ENCODE measurements at places on chromosomes 16 and 17.
A peak's percentile ranks its signal among the peaks of the same experiment; 100 is the strongest.

GRCh38 chr17:21034340-21035235 is 8.2 kb downstream of the USP22 start:
- DNase-seq, result peak; percentile 23

GRCh38 chr17:74211912-74212208 is 1.5 kb upstream of the TTYH2 start:
- DNase-seq, result no peak

GRCh38 chr17:67241719-67242341 is 3.2 kb downstream of the HELZ start:
- no peak for DNase-seq

DNA sequence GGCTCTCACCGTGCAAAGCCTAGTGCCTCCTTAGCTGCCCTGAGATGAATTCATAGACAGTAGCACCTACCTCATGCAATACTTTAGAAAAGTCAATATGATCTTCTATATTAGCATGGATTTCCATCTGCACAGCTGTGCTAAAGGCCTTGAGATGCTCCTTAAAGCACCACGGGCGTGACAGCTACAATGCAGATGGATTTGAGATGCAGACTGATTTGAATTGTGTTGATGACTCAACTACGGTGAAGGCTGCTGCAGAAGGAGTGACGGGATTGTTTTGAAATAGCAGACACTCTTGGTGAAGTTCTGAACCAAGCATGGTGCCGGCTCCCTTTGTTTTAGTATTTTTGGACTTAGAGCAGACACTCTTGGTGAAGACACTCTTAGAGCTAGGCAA is 88.2 kb downstream of the SPECC1 start:
- no peak for DNase-seq

DNA sequence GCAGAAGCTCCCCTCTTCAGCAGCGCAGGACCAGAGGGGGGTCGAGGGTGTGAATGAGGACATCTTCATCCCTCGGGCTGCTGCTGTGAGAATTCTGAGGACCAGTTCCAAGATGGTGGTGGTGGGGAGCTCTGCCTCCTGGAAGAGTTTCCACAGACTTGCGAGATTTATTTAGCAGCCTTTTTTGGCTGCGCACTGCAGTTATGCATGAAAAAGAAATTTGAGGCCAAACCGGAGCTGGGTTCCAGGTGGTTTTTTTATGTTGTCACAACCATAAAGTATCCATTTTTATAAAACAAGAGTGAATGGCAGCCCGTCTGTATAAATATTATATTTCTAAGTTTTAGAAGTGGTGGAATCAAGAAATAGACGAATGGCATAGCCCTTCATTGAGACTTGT is 76.9 kb upstream of the CLEC18A start:
- no peak for DNase-seq

- DNase-seq, result peak; percentile 49
Measured at GRCh38 chr17:82218349-82219075, 5.9 kb upstream of the CCDC57 start.

GRCh38 chr17:81866440-81867169 is 4.5 kb downstream of the ARHGDIA start:
- peak; percentile 48 for DNase-seq

DNA sequence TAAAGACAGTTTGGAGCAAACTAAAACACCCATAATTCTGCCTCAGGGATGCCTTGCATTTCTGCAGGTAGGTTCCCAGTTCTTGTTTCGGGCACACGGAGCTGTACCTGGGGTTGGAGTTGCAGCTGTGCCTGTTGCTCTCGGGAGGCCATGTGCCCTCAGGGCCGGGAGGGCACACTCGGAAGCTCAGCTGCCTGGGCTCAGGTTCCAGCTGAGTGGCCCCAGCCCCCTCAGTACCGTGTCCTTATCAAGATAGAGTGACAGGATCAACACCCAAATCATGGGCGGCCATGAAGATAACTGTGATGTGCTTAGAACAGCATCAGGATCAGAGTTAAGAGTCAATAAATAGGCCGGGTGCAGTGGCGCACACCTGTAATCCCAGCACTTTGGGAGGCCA is 107.9 kb downstream of the SNX29 start:
- no peak for DNase-seq

DNA sequence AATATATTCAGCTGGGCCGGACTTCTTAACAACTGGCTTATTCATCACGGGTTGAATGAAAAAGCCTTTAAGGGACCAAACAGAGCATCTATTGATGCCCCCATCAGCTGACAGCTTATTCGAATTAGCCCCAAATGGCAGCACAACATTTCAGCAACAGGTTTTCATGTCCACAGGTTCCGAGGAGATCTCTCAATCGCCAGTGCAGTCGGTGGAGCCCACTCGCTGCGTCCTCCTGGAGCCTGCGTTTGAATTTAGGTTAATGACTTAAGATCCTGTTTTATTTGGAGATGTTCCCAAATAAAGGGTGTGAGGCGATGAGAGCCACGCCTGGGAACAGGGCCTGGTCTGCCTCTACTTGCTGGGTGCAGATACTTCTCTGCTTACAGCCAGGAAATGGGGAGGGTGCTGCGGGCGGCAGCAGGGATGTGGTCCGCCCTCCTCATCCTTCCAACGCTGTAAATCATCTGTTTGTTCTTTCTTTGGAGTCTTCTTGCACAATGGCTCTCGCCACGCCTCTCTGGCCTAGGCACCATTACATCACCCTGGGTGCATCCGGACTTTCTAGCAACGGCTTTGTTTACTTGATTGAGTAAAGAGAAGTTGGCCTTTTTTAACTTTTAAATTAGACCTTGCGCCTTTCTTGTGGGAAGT is 22.6 kb downstream of the NDE1 start:
- no peak for DNase-seq

DNA sequence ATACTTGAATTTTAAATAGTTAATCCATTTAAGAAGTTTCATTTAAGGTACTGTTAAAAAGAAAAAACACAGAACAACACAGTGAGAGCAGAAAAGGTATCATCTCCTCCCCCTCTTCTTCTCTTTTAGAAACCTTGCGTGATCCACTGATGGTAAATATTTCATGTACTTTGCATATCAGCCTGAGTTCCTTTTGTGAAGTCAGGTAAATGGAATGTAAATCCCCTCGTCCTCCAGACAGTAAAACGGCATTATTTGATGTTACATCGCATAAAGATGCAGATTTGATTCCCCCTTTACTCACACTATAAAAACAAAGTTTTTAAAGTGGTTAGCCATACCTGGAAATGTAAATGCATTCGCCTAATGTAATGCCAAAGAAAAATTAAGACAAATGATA is 234.4 kb downstream of the WWOX start:
- DNase-seq, result no peak

GRCh38 chr16:10180771-10181163 is 1.5 kb downstream of the GRIN2A start:
- peak; percentile 90 for DNase-seq

DNA sequence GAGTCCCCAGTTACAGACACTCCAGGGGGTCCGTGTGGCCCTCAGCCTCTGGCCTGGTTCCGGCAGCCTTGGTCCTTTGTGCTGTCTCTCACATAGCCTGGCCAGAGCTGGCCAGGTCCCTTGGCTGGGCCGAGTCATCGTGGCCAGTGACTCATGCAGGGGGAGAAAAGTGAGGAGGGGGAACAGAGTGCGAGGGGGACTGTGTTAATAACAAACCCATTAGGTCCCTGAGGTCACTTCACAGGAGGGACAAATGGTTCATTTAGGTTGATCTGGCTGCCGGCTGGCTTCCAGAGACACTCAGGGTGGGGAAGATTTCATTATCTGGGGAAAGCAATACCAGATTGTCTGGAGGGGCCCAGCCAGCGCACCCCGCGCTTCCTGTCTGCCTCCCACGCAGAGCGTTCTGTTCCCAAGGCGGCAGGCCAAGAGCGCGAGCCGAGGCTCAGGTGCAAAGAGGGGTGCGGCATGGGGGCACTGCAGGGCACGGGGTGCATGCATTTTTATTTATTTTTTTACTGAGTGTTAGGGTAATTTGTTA is 223.1 kb downstream of the SEC14L1 start:
- DNase-seq, result peak; percentile 30

GRCh38 chr16:25007284-25007984 is 7.7 kb downstream of the ARHGAP17 start:
- no peak for DNase-seq

DNA sequence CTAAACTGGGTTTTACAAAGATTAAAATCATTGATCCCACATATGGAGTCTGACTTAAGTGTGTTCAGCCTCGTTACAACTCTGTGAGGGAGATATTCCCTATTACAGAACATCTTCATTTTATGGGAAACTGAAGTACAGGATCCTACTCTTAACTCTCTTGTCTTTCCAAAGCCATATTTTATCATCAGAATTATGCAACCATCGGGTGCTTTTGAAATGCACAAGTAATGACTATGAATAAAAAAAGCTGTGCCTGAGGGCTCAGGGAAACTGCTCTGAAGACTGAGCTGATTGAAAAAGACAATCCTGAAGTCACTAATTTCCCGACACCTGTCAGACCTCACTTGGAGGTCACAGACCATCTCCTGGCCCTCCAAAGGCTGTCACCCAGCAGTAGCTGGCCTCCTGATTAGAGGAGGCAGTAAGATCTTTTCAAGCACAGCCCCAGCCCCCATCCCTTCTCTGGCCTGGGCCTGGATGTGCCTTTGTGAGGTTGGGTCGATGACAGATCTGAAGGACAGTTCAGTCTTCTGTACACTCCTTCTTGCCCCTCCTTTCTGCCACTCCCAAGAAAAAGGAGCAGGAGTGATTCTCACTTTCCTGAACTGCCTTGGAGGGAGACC is 5.6 kb downstream of the AKAP1 start:
- no peak for DNase-seq

- peak; percentile 90 for DNase-seq
Measured at GRCh38 chr17:1043601-1044251, 46.8 kb downstream of the TIMM22 start.

- DNase-seq, result no peak
Measured at GRCh38 chr16:283033-283805, at the start of gene PDIA2. Gene PDIA2 (plus strand): TSS chr16:283164. CDS start chr16:283170, 6 bp downstream.

GRCh38 chr16:8887431-8887765 is 5.2 kb downstream of the LITAFD start:
- no peak for DNase-seq

DNA sequence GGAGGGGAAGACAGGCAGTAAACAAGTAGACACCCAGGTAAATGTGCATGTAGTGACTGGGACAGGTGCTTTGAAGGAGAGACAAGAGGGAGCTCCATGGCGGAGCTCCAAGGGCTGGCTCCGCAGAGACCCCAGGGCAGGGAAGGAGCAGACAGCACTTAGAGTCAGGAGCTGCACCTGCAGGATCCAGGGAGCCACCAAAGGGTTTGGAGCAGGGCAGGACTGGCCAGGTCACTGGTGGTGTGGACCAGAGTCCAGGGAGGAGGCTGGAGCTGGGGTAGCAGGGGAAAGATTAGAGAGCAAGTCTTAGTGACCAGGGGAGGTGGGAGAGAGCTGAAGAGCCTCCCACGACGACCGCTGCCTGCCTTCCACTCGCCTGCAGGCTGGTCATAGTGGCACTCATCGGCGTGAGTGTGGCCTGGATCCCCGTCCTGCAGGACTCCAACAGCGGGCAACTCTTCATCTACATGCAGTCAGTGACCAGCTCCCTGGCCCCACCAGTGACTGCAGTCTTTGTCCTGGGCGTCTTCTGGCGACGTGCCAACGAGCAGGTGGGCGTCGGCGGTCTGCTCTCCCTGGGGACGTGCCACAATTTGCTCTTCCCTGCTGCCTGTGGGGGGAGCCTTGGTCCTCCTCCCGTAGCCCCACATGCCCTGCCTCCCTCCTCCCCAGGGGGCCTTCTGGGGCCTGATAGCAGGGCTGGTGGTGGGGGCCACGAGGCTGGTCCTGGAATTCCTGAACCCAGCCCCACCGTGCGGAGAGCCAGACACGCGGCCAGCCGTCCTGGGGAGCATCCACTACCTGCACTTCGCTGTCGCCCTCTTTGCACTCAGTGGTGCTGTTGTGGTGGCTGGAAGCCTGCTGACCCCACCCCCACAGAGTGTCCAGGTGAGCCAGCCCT is 14.7 kb upstream of the FAM83G start:
- DNase-seq, result no peak

- no peak for DNase-seq
Measured at GRCh38 chr17:63984651-63985386, 12.1 kb upstream of the SCN4A start.

GRCh38 chr17:58691701-58692238 is at the start of gene TEX14:
Gene TEX14 (minus strand): TSS chr17:58692045. CDS start chr17:58652001, 40,044 bp downstream.
- peak; percentile 47 for DNase-seq

DNA sequence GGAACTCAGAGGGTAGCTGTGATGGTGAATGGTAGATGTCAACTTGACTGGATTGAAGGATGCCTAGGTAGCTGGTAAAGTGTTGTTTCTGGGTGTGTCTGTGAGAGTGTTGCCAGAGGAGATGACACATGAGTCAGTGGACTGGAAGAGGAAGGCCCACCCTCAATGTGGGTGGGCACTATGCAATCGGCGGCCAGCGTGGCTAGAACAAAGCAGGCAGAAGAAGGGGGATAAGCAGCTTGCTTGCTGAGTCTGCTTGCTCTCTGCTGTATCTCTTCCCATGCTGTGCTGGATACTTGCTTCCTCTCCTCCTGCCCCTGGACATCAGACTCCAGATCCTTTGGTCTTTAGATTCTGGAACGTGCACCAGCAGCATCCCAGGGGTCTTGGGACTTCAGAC is 128.1 kb downstream of the AIPL1 start:
- no peak for DNase-seq

DNA sequence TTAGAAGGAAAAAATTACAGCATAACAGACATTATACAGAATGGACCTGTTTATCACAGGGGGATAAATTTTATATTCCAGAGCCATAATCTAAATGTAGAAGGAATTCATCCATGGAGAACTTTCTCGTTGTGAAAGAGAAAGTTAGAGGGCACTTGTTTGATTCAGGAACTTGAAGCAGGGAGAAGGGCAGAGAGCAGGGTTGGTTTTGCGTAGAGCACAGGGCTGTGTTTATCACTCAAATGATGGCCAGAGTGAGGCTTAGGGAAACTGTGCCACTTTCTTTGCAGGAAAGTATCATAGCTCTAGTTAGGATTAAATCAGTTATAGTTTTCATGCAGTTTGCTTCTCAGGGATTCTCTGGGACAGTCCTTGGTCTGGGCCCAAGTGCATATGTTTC is 29.1 kb upstream of the MED13 start:
- DNase-seq, result no peak

DNA sequence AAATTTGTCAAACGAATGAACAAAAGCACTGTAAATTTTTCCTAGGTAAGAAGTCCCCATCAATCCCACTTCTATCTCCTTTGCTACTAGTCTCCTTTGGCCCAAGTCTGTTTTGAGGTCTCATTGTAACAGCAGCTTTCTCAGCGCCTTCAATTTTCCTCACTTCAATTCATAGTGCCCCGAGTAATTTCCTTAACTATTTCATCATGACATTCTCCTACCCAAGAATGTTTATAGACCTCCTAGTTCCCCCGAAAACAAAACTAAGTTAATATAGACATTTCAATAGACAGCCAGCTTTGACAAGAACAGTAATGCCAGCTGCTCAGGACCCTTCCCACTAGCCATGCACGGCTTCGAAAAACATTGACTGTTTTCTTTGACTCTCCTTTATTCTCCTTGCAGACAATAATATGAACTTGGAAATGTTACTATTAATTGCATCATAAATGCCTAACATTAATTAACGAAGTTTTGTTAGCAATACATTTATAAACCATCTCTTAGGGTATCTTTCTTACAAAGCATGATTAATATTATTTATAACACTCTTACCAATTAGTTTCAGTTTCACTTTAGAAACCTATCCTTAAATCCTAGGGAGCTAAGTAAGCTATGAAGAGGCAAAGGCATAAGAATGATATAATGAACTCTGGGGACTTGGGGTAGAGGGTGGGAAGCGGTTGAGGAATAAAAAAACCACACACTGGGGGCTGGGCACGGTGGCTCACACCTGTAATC is 22.8 kb downstream of the GLG1 start:
- no peak for DNase-seq

GRCh38 chr17:71628306-71628705 is 492.5 kb upstream of the SOX9 start:
- DNase-seq, result no peak

GRCh38 chr16:18059577-18059976 is 277.0 kb downstream of the NPIPA8 start:
- DNase-seq, result no peak
